NCI-H2081 (cell line): ENCODE measurements at places on chromosomes 2 and 18.

GRCh38 chr2:232562515-232563151 is 12.1 kb downstream of the EIF4E2 start:
- no peak for DNase-seq

- no peak for DNase-seq
Measured at GRCh38 chr2:221555494-221555846, 16.6 kb downstream of the EPHA4 start.

DNA sequence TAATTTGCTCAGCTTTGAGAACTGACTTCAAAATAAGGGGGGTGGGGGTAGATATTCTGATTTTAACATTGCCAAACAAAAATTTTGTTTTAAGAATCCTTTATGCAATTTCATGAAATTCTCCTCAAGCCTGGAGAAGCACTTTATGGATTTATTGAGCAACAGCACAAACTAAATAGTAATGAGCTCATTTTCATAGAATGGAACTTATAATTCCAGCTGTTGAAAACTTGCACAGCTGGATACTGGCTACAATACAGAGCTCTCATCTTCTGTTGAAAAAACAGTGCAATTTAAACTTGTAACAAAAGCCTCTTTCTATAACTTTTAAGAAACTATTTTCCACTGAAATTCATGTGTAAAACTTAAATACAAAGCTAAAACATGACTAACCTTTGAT is 137.6 kb upstream of the FN1 start:
- DNase-seq: no peak

- DNase-seq: no peak
Measured at GRCh38 chr2:160402997-160403979, 90.3 kb downstream of the RBMS1 start.

DNA sequence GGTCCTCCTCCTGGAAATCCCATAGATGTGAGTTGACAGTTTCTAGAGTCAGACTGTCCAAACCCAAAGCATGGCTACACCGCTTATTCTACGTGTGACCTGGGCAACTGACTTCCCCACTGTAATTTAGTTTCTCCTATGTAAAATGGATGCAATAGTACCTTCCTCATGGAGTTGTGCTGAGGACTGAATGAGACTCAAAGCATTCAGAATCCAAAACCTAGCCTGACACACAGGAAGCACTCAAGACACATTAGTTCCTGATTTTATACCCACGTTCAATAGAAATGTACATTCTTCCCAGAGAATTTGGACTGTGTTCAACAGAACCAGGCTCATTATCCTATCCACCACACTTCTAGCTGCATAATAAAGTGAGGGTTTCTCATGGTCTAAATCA is 88.8 kb downstream of the STK39 start:
- DNase-seq: no peak

DNA sequence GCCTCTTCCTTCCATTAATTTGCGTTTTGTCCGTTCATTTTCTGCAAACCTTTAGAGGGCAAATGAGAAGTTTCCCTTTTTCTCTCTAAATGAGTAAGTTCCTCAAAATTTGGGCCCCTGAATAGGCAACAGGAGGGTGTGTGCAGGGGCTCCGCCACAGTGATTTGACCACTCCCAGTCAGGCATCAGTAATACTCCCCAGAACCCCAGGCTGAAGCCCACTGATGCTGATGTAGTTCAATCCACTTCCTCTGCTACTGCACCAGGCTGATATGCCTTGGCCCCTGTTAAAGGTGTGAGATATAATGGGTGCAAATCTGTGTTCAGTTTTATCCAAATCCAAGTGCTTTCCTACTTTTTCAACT is 1150.0 kb downstream of the RPIA start:
- no peak for DNase-seq

GRCh38 chr2:215771241-215771640 is 242.1 kb downstream of the MREG start:
- no peak for DNase-seq

- no peak for DNase-seq
Measured at GRCh38 chr2:176385219-176385759, 116.0 kb downstream of the MTX2 start.

DNA sequence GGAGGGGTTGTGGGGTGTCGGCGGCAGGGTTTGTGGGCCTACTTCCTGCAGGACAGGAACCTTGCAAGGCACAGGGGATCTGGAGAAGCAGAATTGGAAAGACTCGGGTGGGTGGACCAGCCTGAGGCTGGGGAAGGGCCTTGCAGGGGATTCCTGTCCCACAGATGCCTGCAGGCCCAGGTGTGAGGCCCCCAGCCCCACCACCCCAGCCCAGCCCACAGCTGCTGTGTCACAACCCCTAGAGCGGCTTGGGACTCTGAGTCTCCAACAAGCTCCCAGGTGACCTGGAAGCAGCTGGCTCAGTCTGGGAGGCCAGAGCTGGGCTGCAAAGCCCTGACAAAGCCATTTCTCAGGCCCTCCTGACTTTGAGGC is 93.1 kb downstream of the ZFP36L2 start:
- no peak for DNase-seq
